AG04450 (cell line): ENCODE measurements at places on chromosomes 7 and 10.

GRCh38 chr7:133230591-133231194, 22.2 kb upstream of the EXOC4 start:
- DNase-seq: peak; percentile 15

- no peak for DNase-seq
Observed at GRCh38 chr10:35398908-35399307, 62.6 kb downstream of the CCNY start.

- no peak for DNase-seq
Observed at GRCh38 chr10:50362547-50363125, 111.3 kb upstream of the ASAH2 start.

DNA sequence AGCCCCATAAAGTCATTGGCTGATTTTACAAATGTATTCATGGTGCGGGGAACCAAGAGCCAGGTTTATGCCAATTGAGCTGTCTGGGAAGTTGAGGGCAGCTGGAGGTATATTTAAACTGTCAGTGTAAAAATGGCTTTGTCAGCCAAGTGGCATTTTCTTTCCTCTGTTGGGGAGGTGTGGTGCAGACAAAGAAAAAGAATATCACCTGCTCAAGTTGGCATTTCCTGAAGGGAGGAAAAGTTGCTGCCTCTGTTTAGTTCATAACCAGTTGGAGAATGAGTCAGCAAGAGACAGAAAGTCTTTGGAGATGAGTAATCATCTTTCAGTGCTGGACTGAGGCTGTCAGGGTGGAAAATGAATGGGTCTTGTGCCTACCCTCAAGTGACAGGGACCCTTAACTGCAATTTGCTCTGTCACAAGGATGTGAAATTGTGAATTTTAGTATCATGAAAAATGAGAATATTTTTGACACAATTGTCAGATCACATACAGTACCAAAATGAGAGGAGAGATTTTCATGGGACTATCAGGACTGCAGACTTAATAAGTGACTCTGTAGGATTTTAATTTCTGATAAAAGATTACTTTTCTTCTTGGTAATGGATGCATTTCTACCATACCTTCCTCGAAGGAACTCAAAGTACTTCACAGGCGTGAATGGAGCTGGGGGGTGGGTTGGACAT, 137.3 kb downstream of the ANLN start:
- DNase-seq: peak; percentile 7

- DNase-seq: no peak
Observed at GRCh38 chr7:405489-406211, 114.0 kb downstream of the PDGFA start.

DNA sequence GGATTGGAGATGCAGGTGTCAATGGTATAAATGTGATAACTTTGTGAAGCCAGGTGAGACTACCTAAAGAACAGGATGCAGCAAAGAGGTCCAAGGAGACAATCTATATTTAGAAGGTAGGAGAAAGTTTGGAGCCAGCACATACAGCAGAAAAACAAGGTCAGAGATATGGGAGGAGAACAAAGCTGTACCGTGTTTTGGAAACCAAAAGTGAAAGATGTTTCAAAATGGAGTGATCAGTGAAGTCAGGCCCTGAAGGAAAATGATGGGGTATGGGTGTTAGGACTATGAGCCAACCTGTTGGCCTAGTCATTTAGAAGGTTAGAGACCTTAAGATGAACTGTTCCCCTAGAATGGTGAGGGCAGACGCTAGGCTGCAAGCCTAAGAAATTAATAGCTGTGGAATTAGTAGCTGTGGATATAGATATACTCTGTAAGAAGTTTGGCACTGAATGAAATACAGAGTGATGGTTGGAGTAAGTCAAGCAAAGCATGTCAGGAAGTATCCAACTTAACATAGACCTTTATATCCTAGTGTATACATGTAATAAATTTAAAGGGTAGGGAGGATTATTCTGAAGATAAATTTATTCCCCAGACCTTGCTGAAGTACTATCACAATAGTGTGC, 149.8 kb upstream of the WNT16 start:
- DNase-seq: no peak

DNA sequence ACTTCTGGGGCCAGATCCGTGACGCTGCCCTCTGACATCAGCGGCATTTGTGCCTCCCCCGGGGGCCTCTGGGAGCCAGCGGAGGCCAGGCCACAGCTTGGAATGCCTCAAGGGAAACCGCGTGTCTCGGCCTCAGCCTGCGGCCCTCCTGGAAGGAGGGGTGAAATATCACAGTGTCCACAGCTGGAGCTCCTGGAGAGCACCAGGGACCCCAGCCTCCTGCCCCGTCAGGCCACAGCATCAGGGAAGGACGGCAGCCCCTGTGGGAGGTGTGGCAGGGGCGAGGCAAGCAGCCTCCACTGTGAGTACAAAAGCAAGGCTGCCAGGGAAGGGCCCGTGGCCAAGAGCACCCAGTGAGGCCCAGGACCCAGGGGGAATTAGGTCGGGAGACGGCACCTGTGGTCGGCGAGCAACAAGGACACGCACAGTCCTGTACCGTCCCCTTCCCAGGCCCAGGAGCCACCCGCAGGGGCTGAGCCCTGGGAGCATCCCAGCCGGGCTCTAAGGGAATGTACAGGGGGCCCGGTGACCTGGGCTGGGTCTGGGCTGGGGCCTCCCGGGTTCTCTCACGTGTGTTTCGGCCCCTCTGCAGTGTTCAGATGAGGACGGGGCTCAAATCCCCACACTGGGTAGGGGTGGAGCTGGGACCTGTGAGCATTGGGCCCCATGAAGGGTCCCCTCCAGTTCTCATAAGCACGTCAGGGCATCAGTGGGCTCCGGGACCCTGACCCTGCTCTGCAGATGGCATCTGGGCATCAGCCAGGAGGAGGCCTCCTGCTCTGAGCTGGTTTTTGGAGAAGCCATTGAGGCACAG, 18.7 kb upstream of the KNDC1 start:
- DNase-seq: no peak

- DNase-seq: no peak
Observed at GRCh38 chr7:37665352-37666022, 18.1 kb upstream of the GPR141 start.

DNA sequence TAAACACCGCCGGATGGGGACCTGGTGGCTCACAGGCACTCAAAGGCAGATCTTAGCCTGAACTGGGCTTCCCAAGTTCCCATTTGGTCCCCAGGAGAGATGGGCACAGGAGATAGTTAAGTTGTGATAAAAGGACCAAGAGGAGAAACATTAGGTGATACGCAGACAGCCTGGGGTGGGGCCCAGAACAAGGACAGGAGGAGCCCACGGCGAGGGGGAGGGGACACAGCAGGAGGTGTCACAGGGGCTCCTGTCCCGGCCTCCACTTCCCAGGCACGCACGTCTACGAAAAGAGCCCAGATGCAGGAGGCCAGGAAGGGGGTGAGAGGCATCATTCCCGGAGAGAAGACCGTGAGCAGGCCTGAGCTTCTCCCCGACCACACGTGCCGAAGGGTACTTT, 16.3 kb upstream of the DNAAF5 start:
- no peak for DNase-seq

DNA sequence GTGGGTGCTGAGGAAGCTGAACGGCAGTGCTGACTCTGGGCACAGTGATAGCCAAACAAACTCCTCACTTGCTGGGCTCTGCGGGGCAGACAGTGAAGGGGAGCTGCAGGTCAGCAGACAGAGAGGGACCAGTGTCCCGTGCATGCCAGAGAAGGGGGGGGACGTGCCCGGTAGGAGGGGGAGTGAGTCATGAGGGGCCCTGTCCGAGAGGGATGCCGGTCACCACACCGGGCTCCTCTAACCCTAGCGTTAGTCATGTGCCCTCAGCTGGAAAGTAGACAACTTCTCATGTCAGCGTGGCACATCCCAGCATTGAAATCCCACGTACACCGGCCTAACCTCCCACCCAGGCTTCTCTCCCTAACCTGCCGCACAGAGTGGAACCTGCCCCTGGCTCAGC, 117.1 kb upstream of the DPP6 start:
- no peak for DNase-seq

GRCh38 chr10:119030421-119031250, 1.1 kb downstream of the NANOS1 start:
- no peak for DNase-seq

DNA sequence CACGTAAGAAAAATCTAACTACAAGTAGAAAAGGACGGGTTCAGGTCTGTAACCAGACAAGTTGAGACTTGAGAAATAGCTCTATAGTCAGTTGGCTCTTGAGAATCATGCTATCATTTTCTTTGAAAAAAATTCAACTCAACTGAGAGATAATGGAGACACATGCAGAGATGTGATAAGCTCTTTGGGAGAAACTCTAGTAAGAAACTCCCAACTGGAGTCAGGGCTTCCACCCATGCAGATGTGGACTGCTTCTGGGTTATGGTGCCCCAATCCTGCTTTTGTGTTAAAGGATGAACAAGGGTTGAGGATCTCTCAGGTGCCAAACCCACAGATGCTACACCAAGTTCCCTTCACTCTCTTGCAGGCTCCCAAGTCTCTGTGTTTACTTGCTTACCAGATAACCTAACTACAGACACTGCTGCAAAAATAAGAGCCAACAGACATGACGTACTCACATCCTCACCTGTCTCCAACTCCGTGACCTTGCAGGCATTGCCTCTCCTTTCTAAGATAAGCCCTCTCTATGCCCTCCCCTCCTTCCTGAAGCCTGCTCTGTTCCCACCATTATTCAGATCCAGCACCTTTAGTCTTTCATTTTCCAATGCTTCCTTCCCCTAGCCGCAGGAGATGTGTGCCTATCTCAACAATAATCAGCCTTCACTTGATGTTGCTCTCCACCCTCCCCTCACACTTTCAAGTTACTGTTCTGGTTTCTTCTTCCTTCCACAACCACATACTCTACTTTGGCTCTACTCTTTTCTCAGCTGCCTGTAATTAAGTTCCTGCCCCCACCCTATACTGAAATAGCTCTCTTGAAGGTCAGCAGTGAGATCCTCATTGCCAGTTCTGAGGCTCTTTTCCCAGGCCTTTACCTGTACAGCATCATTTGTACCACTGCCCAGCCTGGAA, 130.0 kb downstream of the ICA1 start:
- no peak for DNase-seq

DNA sequence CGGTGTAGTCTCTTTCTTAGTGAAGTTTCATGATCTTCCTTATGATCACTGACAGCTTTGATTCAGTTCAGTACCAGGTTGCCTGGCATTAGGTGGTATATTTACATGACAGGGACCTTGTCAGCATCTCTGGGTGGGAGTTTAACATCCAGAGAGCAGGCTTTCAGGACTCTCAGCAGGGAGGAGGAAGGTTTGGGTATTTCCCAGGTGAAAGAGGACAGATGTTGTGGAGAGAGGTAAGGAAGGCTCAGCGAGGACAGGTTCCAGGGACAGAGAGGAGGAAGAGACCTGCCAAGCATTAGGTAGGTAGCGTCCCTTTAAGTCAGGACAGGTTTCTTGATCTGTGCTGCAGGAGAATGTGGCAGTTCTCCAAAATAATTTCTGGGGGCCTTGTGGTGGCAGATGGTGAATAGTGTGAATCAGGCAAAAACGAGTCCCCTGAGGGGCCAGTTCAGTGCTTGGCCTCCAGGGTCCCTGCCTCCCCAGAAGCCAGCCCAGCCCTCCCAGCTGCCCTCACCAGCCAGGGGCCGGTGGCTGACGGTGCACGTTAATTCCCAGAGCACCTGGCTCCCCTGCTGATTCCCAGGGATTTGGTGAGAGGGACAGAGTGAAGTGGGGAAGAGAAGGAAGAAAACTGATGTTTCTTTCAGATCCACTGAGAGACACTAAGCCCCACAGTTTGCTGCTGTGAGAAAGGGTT, 82.0 kb downstream of the VWC2 start:
- DNase-seq: no peak

- no peak for DNase-seq
Observed at GRCh38 chr10:28833313-28833712, 156.0 kb downstream of the BAMBI start.

- no peak for DNase-seq
Observed at GRCh38 chr7:12777257-12777656, 89.8 kb downstream of the ARL4A start.

GRCh38 chr7:64879086-64879730, 23.9 kb upstream of the ZNF273 start:
- no peak for DNase-seq

DNA sequence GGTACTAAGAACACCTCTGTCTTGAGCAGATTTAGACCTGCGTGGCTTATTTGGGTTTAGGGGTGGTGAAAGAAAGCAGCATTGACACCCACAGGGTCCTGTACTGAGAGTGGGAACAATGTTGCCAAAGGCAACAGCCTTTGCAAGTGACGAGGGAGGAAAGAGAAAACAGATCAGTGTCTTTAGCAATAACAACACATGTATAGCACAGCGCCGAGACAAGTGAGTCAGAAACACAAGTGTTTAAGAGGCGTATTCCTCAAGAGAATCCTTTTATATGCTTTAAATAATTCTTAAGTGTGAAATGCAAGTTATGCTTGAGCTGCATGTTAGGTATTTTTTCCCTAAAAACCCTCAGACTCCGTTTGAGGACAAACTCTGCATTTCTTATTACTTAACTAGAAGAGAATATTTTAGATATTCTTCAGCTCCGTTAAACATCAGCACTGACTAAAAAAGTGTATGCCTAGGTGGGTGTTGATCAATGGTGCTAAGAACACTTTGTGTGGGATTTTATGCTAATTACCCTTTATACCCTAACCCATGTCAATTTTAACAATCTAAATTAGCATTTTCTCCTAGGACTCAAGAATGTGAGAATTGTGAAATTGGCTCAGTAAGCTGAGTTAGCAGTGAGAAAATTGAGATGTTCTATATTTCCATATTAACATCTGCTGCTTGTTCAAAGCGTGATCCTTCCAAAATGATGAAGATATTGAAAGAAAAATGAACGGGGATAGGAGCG, 1095.4 kb upstream of the CELF2 start:
- no peak for DNase-seq

- no peak for DNase-seq
Observed at GRCh38 chr7:80720146-80720545, 81.7 kb downstream of the CD36 start.

DNA sequence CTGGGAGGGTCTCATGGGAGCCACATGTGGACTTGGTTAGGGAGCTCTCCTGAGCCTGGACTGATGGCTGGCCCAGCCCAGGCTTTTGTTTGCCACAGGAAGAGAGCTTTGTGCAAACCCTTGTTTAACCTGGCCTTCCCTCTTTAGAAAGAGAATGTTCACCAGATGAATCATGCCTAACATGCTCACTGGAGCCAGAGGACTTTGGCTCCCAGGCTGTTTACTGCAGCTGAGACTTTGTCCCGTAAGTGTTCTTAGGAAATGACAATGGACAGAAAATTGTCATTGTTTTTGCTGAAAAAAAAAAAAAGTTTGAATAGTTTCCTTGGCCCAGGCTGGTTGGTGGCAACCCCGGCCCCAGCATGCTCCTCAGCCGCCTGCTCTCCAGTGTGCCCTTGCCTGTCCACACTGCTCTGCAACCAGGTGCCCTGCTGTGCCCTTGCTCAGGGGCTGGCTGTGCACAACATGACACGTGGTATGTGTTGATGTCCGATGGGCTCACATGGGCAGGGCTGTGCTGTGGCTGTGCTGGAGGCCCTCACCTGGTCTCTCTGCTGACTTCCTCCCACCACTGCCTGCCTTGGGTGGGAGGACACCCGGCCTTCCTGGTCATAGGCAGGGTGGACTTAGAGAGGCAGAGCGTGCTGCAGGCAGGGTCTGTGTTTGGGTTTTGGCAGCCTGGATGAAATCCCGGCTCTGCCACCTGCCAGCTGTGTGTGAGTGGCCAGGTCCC, 215.3 kb upstream of the ZNF32 start:
- DNase-seq: peak; percentile 26

- DNase-seq: no peak
Observed at GRCh38 chr7:95454438-95455045, 19.7 kb upstream of the PON2 start.

GRCh38 chr7:4809091-4809591, 33.7 kb downstream of the AP5Z1 start:
- DNase-seq: no peak

GRCh38 chr7:115561335-115562110, 469.0 kb downstream of the TFEC start:
- peak; percentile 15 for DNase-seq

- DNase-seq: peak; percentile 88
Observed at GRCh38 chr7:78702770-78703169, 750.7 kb downstream of the MAGI2 start.
